CD4-positive, alpha-beta T cell treated with Interleukin-6 at 100 ng/mL for 8 hours (primary cell): ENCODE measurements at places on chromosomes 11 and 22.

DNA sequence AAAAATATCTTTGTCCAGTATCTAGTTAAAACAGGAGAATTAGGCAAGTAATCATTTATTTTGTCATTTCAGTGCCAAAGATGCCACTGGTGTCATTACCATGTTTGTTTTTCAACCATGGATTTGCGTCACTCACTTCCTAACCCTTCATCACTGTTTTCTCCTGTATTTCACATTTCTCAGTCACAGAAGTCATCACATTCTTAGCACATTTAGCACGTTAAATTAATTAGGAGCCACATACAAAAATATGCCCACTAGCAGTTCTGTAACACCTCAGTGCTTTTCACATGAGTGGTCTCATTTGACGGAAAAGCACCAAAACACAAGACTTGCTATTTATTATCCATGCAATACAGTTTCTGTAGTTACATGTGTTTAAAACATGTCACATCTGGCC, 546.0 kb downstream of the METTL15 start:
- no peak for DNase-seq

- no peak for DNase-seq
Measured at GRCh38 chr11:17605651-17606122, 58.6 kb downstream of the OTOG start.

DNA sequence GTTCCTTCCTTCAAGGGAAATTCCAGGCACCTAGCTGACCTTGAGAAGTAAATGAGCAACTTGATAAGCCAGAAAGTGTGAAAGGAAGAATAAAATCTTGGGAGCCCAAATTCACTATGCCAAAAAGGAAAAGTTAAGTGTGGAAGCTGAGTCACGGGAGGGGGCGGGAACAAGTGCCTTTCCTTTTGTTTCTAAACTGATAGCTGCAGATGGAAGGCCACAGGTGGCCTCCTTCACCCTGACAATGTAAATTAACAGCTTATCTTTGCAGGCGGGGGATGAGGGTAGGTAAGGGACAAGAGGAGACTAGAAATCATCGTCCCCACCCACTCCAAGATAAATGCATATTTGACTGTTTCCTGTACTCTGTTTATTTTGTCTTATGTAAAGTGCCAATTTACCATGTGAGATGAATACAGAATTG, 36.4 kb upstream of the TREH start:
- DNase-seq: no peak

- no peak for DNase-seq
Measured at GRCh38 chr22:50696251-50696798, 23.7 kb downstream of the SHANK3 start.

- no peak for DNase-seq
Measured at GRCh38 chr11:62487738-62488551, 58.7 kb downstream of the AHNAK start.

- no peak for DNase-seq
Measured at GRCh38 chr11:113213549-113213948, 100.8 kb upstream of the TTC12 start.

DNA sequence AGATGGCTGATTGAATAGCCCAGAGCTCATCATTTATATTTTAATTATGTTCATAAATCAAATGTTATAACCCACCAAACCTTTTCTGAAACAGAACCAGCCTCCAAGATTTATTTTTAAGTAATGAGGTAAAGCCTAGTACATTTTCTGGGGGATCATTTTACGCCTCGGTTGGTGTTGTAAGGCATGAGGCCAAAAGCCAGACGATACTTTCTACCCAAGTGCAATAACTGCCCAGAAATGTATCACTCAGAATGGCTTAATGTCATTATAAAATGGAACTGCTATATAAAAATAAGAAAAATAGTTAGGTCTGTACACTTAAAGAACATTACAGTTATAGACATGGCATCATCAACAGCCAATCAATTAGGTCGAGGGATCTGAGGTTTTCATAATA, 283.3 kb downstream of the CADM1 start:
- no peak for DNase-seq

GRCh38 chr22:36365020-36365411, 22.8 kb downstream of the MYH9 start:
- DNase-seq: peak; percentile 88

DNA sequence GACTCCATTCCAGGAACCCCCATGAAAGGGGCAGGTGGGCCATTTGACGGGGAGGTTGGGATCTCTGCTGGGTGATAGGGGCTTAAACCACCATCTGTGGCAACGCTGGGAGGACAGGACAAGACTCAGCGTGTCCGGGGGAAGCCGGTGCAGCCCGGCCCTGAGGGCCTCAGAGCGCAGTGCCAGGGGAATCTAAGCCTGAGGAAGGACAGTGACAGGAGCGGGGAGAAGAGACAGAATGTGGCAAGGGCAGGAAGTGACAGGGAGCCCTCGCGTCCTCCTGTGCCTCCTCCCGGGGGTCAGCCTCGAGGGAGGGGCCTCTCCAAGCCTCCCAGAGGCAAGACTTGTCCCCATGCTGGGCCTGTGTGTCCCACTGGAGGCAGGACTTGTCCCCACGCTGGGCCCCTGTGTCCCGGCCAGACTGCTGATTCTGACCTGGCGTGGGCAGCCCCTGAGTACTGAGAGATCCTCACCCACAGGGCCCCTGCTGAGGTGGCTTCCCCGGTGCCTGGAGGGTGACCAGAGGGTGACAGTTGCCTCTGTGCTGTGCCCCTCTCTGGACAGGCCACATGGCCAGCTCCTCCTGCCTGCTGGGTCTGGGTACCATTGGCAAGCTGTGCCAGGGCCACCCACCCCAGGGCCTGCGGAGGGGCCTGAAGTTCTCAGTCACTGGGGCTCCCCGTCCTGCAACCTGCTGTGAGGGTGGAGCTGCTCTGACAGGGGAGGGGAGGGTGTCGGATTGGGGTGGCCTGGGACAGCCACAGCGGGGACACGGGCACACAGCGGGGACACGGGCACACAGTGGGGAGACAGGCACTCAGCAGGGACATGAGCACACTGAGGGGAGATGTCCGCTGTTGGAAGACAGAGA, 676.2 kb downstream of the BRD1 start:
- DNase-seq: no peak

DNA sequence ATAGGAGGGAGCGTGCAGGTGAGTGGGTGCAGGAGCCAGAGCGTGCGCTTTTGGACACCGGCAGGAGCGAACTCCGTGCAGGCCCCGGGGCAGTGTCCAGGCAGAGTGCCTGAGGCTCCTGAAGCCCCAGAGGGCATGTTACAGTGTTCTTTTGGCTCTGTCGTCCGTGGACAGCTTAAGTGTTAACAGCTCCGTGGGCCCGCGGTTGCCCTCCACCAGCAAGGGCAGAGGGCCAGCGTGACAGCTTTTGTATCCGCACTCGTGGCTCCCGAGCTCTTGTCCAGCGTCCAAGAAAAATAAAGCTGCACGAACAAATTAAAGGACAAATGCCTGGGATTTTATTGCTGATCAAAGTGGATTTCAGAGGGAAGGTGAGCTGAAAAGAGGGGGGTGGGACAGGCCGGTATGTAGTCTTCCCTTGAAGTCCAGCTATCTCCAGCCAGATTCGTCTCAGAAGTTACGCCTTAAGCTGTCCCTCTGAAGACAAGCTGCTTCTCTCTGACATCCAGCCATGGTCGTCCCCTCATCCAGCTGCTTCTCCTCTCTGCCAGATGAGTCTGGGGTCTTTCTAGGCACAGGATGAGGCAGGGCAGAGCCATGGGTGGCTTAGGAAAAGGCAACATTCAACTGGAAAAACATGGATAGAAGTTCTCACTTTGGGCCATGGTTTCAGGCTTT, 968 bp upstream of the TMEM109 start:
- no peak for DNase-seq

- no peak for DNase-seq
Measured at GRCh38 chr11:8219257-8220021, 44.2 kb downstream of the LMO1 start.

- DNase-seq: no peak
Measured at GRCh38 chr22:38608992-38609750, 39.2 kb upstream of the DMC1 start.

- DNase-seq: no peak
Measured at GRCh38 chr11:116808262-116809175, 14.6 kb downstream of the APOA4 start.

DNA sequence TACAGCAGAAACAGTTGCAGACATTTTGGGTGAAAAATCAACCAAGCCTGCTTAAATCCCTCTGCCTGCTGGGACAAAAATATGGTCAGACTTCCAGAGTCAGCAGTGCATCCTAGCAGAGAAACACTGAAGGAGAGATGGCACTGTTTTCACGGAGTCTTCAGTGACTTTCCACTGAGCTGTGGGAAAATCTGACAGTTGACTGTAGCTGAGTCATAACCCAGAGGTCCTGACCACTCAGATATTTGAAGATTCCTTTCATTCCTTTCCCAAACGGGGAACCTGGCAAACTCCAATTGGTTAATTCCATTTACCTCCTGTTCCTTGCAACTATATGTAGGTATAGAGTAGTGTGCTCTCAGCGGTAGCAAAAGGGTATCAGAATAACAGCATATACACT, 20.9 kb upstream of the UPB1 start:
- DNase-seq: no peak

DNA sequence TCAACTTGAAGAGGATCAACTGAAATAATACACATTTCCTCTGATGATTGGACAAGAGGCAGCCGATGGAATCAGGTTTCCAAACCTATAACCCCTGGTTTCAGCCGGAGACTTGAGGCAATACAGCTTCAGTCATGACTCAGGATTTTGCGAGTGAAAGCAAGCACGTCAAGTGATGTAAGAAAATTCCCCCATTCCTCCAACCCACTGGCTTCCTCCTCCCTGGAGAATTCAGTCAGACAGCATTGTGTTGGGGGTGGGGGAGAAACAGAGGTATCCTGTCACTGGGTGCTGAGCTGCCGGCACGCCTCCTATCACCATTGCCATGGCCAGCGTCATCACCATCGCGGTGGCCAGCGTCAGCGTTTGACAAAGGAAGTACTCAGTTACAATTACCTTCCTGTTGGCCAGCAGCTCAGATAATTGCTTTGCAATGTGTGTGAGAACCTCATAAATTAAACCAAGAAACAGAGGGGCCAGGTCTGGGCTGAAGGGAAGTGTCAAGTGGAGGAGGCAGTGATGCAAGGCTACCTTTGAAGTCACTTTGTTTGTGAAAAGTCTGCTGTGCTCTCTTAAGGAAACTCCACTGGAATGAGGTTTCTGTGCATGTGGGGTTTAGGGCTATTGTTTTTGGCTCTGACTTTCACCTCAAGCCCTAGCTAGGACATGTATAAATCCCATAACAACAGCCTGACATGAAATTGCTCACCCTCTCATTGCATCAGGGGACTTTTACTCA, 50.2 kb downstream of the LIF start:
- DNase-seq: peak; percentile 12

GRCh38 chr22:24271386-24271854, 789 bp downstream of the SPECC1L start:
- DNase-seq: no peak

DNA sequence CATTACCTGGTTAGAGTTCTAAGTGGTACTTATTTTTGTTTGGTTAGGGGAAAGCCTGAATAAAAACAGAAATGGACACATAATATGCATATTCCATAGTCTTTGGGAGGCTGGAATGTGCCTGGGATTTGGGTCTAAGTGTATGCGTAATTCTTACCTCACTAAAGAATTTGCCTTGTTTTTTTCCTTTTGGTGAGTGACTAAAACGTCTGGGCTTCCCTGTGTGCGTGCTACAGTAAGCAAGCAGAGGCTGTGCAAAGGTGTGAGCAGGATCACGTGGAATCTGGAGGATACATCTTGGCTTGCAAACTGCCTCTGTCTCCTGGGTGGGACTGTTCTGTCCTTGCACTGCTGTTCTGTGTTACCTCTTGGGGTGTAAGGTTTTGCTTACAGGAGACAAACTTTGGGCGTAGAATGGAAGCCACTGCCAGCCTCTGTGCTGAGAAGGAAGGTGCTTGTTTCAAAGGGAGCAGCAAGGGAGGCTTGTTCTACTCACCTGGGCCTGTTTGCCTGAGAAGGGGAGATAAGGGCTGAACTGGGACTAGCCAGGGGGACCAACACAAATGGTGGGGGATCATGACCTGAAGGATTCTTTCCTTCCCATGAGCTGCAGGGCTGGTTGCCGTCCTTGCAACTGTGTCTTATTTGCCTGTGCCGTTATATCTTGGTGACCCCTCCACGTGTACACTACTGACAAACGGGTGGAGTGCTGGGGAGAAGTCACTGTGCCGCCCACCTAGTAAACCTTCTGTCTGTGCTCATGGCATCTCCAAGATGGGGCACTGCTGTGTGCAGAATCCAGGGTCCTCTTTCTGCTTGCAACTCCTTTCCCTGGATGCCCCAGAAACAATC, 4.5 kb downstream of the NEAT1 start:
- peak; percentile 33 for DNase-seq

DNA sequence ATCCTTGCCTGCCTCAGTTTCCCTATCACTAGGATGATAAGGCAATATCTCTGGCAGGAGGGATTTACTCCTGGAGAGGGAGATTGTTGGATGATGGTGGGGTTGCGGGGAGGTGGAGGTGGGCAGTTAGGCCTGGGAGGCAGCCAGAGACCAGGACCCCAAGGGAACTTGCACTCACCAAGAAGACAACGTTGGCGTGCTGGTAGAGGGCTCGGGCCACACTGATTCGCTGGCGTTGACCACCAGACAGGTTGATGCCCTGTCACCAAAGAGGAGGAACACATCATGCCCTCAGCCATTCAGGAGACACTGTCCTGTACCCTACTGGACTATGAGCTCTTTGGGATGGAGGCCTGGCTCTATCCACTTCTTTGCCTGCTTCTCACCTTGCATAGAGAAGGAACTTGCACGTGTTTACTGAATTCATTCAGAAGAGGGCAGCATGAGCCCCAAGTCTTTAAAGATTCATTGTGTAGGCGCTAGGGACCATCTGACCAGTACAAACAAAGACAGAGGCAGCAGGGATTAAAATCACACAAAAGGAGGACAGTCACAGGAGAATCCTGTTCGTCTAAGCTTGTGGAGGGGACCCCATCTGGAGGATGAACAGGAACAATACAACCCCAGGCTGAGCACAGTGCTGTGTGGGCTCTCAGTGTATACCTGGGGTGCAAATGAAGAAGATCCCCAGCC, 24.2 kb upstream of the KCNJ11 start:
- no peak for DNase-seq

DNA sequence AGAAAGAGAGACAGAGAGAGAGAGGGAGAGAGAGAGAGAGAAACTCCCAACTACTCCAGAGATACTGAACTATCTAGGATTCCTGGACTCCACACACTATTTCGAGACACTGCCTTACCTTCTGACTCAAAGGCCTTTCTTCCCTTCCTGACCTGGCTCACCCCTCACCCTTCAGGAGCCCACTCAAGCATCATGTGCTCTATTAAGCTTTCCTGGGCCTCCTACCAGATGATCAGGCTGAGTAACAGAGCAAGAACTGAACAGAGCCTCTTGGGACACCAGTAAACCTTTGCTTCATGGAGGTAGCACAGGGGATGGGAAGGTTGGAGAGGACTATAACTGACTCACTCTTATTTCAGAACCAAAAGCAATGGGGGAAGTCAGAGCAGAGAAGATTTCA, 31.4 kb downstream of the PLEKHA7 start:
- DNase-seq: no peak

DNA sequence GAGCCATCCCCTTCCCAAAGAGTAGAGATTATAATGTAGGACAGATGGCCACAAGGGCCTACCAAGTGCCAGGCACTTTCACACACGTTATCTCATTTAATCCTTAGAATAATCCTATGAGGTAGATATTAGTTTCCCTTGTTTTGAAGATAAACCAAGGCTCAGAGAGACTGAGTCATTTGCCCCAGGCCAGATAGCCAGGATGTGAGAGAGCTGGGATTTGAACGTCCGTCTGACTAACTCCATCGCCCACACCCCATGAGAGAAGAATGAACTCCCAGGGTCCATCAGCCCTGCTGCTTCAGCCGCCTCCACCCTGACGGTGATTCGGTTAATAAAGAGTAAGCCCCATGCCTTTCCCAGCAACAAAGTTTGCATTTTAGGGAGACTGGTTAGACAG, 10.7 kb downstream of the PRG3 start:
- no peak for DNase-seq
